ENCODE measurements at places on chromosomes 1 and 21.

DNA sequence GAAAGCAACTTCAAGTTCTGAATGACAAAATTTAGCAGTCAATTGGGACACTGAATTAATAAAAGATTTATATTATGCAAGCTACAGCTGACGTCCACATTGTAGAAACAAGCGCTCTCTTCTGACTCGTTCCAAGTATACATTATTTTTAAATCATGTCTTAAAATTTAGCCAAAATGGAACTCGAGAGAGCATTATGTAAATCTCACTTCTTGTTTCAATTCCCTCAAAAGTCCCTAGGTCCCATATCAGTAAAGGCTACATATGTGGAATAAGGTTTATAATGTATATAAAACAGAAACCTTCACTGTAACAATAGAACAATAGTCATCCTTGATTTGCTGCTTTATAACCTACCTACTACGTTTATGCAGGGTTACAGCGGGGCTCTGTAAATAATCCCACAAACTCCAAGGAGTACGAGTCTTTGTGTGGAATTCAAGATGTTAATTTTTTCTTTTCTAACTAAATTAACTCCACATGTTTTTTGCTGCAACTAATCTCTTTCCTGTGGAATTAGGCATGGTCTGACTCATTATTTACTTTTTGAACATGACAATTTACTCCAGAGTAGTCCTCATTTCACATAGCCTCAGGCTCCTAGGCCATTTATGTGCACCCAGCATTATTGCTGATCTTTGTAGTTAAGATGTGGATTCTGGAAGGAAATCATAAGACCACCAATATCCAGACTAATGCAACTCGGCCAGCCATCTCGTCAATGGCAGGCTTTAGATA is 785.1 kb downstream of the LTN1 start:
- DNase-seq = no peak

DNA sequence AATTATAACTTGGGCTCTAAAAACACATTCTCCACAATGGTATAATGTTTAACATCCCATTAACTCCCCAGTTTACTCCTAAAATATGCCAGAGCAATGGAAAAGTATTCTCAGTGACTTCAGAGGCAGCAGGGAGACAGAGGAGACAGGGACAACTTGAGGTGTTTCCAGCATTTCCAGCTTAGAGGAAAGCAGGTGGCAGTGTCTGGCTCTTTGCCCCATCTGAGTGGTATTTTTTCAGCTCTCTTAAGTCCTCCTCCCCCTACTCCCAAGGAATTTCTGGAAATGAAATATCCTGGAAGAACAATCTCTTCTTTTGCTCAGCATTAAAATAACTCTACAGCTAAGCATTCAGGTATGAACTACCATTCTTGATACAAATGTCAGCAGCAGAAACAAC is 10.8 kb upstream of the ERMAP start:
- no peak for DNase-seq

GRCh38 chr1:46603481-46603857 is 599 bp downstream of the MKNK1 start:
- DNase-seq = no peak

- no peak for DNase-seq
Observed at GRCh38 chr1:109864047-109864822, 46.4 kb upstream of the CSF1 start.

- no peak for DNase-seq
Observed at GRCh38 chr1:206797534-206798383, 25.5 kb upstream of the IL10 start.

DNA sequence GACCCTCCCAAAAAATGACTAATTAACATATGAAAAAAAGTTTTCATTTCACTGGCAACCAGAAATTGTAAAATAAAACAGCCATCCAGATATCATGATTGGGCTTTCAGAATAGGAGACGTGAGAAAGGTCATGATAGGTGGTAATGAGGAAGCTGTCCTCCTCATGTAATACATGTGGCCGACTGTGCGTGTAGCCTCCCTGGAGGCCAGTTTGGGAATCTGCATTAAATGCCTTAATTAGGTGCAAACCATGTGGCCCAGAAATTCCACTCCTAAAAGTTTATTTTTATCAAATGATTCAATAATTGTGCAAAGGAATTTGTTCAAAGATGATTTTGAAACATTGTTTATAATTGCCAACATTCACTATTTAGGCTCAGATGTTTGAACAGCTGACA is 127.6 kb upstream of the C1orf105 start:
- no peak for DNase-seq

GRCh38 chr1:152182944-152183361 is 23.9 kb upstream of the RPTN start:
- no peak for DNase-seq

- DNase-seq = no peak
Observed at GRCh38 chr1:17688217-17688810, 66.8 kb upstream of the ACTL8 start.

DNA sequence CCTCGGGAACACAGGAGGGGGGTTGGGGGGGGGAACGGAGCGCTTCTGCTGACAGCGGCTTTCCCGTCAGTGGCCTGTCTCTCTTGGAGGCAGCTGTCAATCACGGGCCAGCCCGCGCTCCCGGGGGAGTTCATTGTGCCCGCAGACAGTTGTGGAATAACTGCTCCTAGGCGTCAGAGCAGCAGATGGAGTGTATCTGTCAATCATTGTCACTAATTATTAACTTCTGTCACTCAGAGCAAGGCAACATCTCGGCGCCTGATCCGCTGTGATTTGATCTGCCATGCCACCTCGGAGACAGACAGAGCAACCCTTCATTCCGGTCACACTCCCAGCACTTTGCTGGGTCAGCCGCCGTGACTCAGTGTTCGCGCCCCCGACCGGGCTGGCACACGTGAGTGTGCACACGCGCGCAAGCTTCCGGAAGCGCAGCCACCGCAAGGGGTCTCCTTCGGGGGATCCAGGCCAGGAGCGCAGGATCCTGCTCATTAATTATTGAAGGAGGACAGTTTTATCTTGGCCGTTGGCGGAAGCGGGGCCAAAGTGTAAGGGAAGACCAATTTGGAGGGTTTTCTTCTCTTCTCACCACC is 75.8 kb downstream of the RRAGC start:
- DNase-seq = no peak

DNA sequence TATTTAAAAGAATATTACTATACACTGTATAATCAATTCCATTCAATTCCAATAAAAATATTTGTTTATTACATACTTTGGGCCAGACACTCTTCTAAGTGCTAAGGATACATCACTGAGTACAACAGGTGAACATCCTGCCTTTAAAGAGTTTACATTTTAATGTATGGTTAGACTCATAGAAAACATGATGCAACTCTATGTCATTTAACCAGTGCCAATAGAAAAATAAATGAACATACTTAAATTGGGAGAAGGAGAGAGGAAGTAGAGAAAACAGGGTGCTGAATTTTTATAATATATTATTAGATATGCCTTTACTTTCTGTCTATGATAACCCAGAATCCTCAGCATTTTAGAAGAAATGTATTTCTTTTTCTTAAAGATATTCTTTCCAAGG is 119.2 kb downstream of the TSEN15 start:
- DNase-seq = no peak

DNA sequence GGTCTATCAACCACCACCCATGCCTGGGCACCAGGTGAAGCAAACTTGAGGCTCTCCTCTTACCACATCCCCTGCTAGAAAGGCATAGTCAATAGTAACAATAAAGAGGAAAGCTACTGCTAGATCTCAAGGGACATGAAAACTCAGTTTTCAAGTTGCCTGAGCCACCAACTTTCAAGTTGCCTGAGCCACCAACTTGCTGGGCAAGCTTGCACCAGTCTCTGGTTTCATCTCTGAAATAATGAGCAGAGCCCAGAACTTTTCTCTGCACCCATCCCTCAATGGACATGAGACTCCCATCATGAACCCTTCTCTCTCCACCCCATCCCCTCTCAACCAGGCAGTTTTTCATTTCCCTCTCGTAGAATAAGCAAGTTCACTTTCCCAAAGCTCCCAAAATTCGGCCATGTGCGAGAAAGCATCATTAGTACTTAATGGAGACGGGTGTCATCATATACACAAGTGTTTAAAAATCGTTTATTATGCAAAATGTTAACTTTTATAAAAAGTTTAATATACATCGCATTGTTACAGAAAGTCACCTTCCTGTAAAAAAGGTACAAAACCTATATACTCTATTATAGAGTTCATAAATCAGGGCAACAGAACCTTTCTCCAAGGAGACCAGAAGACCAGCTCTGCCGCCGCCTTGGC is 1.7 kb downstream of the ID3 start:
- DNase-seq = no peak

- DNase-seq = no peak
Observed at GRCh38 chr1:111512132-111512889, 8.9 kb upstream of the ADORA3 start.

DNA sequence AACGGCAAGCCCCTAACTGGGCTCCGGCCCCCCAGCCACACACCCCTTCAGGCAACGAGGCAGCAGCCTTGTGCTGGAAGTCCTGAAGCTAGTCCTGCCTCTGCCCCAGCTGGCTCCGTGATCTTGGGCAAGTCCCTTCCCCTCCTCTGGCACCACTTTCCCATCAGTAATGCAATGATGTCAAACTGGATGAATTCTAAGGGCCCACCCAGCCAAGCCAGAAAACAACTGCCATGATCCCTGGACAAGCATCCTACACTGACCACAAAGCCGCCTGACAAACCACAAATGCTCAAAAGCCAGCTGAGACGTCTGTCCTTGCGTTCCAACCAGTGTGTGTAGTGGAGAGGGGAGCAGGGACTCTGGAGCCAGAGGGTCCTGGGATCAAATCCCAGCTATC is 26.8 kb downstream of the IFFO2 start:
- no peak for DNase-seq

- no peak for DNase-seq
Observed at GRCh38 chr1:61670016-61670415, 54.9 kb downstream of the TM2D1 start.

DNA sequence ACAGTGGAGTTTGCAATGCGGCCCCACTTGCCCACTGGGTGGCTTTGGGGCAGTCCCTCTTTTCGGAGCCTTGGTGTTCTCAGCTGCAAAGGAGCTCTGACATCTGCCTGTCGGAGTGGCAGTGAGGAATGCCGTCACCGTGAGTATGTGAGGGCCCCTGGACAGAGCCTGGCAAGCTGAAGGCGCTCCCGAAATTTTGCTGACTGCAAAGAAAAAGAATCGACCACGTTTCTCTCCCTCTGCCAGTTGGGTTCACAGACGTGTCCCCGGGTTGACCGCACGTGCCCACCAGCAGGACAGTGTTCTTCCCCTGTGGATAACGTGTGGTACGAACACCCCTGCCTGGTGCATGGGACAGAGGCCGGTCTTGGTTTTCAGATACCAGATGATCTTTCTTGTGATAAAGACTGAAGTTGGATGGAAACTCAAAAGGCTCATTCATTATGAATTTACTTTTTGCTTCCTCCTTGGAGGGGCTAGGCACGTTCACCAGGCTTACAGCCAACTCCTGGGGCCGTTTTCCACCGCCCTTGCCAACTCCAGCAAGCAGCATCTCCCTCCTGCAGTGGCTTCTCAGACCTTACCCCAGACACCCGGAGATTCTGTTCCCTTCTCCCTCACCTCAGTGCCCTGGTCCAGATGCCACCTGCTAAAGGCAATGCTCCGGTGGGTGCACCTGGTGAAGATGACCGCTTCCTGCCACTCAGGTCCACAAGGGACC is 29.7 kb downstream of the ECE1 start:
- DNase-seq = no peak

DNA sequence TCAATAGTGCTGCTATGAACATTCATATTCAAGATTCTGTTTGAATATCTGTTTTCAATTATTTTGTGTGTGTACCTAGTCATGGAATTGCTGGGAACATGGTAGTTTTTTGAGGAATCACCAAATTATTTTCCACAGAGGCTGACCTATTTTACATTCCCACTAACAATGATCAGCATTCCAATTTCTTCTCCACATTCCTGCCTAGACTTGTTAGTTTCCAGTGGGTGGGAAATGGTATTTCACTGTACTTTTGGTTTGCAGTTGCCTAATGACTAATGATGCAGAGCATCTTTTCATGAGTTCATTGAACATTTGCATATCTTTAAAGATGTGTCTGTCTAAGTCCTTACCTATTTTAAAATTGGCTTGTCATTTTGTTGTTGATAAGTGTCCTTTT is 1182.6 kb upstream of the B3GALT2 start:
- DNase-seq = no peak

DNA sequence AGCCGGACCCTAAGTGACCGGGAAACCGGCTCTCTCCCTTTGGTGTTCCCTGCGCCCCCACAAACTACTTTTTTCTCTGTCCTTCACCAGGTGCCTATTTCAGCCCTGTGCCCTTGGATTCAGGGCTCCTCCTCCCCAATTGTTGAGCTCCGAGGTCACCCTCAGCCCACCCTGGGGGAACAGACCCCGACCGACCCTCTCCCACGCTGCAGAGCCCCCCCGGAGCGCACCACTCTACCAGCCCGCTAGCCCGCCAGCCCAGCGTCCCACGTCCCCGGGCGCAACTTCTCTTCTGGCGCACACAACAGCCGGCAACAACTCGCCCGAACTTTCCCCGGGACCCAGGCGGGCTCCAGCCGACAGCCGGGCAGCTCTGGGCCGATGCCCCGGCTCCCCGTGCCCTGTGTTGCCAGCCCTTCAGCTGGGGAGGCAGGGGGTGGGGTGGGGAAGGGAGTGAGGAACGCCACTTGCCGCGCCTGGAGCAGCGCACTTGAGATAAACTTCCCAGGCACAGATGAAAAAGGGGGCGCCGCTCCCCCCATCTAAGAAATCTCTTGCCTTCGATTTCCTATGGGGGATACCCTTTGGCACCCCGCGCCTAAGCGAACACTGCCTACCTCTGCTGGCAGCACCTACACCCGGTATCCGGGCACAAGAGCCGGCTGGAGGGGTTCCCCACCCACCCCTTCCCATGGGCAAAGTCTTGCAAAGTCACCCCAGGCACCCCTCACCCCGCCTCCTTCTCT is 997 bp downstream of the CASZ1 start:
- DNase-seq = no peak

GRCh38 chr1:118154220-118154619 is 30.8 kb downstream of the SPAG17 start:
- DNase-seq = no peak

GRCh38 chr1:211241071-211241470 is 18.1 kb upstream of the RCOR3 start:
- no peak for DNase-seq

DNA sequence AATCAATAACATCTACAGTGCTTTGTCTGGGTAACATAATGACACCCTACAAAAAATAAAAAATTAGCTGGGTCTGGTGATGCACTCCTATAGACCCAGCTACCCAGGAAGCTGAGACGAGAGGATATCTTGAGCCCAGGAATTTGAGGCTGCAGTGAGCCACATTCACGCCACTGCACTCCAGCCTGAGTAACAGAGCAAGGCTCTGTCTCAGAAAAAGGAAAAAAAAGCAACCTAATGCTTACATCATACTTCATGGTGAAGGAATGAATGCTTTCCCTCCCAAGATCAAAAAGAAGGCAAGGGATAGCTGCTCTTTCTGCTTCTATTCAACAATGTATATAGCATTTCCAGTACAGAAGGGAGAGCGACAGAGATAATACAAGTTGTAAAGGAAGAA is 24.2 kb upstream of the CTTNBP2NL start:
- no peak for DNase-seq

GRCh38 chr1:212256369-212256768 is 28.8 kb upstream of the PPP2R5A start:
- no peak for DNase-seq

Data from right renal pelvis (tissue), 4 donors.